Lower lobe of right lung (tissue), 2 donors: ENCODE measurements at places on chromosomes 11 and 22. TPM values are rescaled to one million over a fixed set of nuclear protein-coding genes. Genes with fewer than 3 reads are reported as not detected.
A peak's percentile ranks its signal among the peaks of the same experiment; 100 is the strongest.

Gene OR4A16
- not detected for total RNA-seq

Gene SFI1
- 37.5 TPM for total RNA-seq

- H3K27ac ChIP-seq, result no peak overlapping the region
- H3K36me3 ChIP-seq, result peaks cover 51% of the 10 kb centered on the region
- no peak for DNase-seq
- peaks cover 38% of the 10 kb centered on the region for H3K4me1 ChIP-seq
- H3K27me3 ChIP-seq, result no peaks in the 10 kb centered on the region
Observed at GRCh38 chr11:119026970-119027369, 3.7 kb downstream of the SLC37A4 start.

GRCh38 chr22:32661296-32661695, 140.2 kb upstream of the TIMP3 start:
- H3K27ac ChIP-seq, result peak overlapping the region; percentile 56
- H3K4me3 ChIP-seq, result no peak overlapping the region
- H3K36me3 ChIP-seq, result no peaks in the 10 kb centered on the region
- H3K4me1 ChIP-seq, result peaks cover 10% of the 10 kb centered on the region

- no peak overlapping the region for H3K4me3 ChIP-seq
- no peak for DNase-seq
- H3K27me3 ChIP-seq, result no peaks in the 10 kb centered on the region
Observed at GRCh38 chr22:35421121-35421520, 21.2 kb downstream of the MCM5 start.

GRCh38 chr22:19819911-19820879, 34.5 kb downstream of the GNB1L start:
- H3K27me3 ChIP-seq, result no peaks in the 10 kb centered on the region
- H3K4me1 ChIP-seq, result peaks cover 21% of the 10 kb centered on the region
- no peaks in the 10 kb centered on the region for H3K36me3 ChIP-seq
- no peak overlapping the region for H3K27ac ChIP-seq
- peak; percentile 30 for DNase-seq

Gene ARHGAP20
- total RNA-seq, result 5.5 TPM
